Right lung (tissue), 10 donors: ENCODE measurements at places on chromosomes 7 and 10. TPM values are rescaled to one million over a fixed set of nuclear protein-coding genes. Genes with fewer than 3 reads are reported as not detected.

AGR3 gene
- polyA plus RNA-seq = 7.5 TPM

AKR1C2 gene
- polyA plus RNA-seq = 6.8 TPM

GDF2 gene
- polyA plus RNA-seq = 0.13 TPM

ITIH5 gene
- 38.3 TPM for polyA plus RNA-seq

ICA1 gene
- polyA plus RNA-seq = 48.1 TPM

C10orf105 gene
- polyA plus RNA-seq = 0.51 TPM

HTR5A gene
- not detected for polyA plus RNA-seq

SEMA3A gene
- 28.2 TPM for polyA plus RNA-seq

RADIL gene
- polyA plus RNA-seq = 7.1 TPM

TSPAN13 gene
- polyA plus RNA-seq = 135 TPM

OR13A1 gene
- not detected for polyA plus RNA-seq

EPO gene
- 0.13 TPM for polyA plus RNA-seq

GIMAP7 gene
- polyA plus RNA-seq = 32.9 TPM

CPA4 gene
- 0.26 TPM for polyA plus RNA-seq

SFTPA1 gene
- polyA plus RNA-seq = 23.9 TPM

SLC39A12 gene
- polyA plus RNA-seq = 0.09 TPM

MMD2 gene
- not detected for polyA plus RNA-seq

TECTB gene
- polyA plus RNA-seq = not detected

- no peak for DNase-seq
Observed at GRCh38 chr10:72152286-72152685, 63.5 kb upstream of the ANAPC16 start.

- DNase-seq = peak; percentile 83
Observed at GRCh38 chr10:63713191-63714144, 192.3 kb downstream of the REEP3 start.

DNA sequence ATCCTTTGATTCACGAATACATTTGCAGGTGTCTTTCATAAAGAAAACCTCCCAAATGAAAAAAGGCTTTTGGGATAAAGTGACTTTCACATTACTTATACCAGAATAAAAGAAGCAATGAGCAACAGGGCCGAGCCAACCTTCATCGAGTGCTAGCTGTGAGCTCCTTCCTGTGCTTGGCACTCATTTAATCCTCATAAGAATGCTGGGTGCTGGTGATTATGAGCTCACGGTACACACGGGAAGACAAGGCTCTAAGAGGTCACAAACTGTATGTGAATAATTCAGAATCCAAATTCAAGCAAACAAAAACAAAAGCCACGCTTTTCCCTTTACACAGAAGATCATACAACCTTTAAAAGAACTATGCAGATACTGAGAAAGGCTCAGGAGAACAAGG, 156.2 kb downstream of the COBL start:
- DNase-seq = no peak

GRCh38 chr7:158431055-158431940, 156.3 kb downstream of the PTPRN2 start:
- DNase-seq = no peak

DNA sequence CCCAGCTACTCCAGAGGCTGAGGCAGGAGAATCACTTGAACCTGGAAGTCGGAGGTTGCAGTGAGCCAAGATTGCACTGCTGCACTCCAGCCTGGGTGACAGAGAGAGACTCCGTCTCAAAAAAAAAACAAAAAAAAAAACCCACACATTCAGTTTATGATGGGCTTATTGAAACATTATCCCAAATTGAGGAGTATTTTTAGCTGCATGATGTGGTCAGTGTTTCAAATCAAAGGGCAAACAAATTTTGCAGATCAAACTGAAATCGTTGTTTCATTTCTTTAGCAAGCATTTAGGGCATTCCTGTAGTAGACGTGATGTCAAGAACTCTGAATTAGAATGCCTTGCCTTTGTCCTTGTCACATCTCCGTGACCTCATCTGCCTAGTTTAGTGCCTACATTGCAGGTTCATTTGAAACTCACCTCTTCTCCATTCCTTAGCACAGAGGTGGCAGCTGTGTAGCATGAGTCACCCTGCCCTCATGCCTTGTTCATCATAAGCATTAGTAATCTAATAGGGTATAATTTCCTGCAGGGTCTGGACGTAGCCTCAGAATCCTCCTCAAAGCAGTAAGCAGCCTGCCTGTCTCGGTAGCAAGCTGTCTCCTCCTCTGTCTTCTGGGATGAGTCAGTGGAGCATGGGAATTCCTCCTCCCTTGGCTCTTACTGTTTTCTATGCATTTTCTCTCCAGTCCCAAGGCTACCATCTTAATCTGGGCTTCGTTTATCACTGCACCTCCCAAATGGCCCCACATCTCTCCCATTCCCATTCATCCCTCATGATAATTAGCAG, 73.8 kb downstream of the CUL1 start:
- DNase-seq = no peak

- DNase-seq = no peak
Observed at GRCh38 chr7:139943401-139943800, 114.3 kb downstream of the TBXAS1 start.

- peak; percentile 80 for DNase-seq
Observed at GRCh38 chr7:151875942-151876898, 695 bp downstream of the PRKAG2 start.

- DNase-seq = no peak
Observed at GRCh38 chr7:43872406-43873110, 3.2 kb upstream of the MRPS24 start.

GRCh38 chr10:116909307-116909706, 60.0 kb downstream of the ENO4 start:
- DNase-seq = no peak

GRCh38 chr7:96548664-96549063, 161.0 kb downstream of the SEM1 start:
- no peak for DNase-seq

DNA sequence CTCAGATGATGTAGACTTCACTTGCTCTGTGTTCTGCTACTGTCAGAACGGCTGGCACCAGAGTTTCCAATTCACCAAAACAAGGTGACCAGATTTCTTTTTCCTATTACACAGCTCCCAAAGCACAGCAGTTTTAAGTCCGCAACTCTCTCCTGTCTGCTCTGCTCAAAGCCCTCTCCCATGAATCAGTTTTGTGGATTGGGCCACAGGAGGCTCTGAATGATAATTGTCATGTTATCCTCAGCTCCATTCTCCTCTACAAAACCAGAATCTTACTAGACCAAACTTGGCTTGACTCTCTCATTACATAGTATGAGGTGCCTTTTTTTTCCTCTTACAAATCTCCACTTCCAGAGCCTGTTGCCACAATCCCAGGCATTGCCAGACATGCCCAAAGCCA, 223.5 kb downstream of the SNX13 start:
- no peak for DNase-seq

- DNase-seq = no peak
Observed at GRCh38 chr7:41501006-41501405, 201.9 kb downstream of the INHBA start.

DNA sequence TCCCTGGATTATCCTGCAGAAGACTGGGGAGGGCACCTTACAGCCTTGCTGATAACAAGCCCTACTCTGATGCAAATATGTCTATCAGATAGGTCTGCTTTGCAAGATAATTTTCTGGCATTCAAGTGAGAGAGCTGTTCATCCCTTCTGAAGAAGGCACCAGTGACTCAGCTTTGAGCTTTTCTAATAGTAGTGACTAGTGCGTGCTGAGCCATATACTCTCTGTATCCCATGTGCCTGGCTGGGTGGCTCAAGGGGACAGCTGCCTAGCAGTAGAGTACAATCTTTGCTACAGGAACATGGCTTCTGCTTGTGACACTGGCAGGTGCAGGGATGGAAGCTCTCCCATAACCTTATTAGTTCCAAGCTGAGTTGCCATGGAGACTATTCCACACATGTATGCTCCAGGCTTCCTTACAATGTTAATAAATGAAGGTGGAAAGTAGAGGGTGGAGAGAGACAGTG, 35.0 kb upstream of the ABCB4 start:
- no peak for DNase-seq

GRCh38 chr7:25976630-25977029, 175.4 kb upstream of the NFE2L3 start:
- no peak for DNase-seq

- DNase-seq = no peak
Observed at GRCh38 chr10:49134327-49134726, 506 bp upstream of the FAM170B start.

DNA sequence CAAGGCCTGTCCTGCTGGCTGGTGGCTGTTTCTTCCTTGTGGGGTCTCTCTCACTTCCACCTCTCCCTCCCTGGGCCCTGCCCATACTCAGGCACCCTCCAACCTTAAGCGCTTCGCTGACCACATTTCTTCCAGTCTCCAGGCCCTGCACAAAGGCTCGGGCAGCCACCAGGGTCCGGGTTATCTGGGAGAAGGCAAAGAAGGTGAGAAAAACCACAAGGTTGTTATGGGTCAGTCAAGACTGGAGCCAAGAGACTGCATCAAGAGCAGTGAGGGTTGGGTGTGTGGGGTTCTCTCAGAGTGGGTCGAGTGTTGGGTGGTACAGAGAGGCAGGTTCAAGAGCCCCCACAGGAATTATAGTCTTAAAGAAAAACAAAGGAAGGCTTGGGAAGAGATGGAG, 2.6 kb downstream of the GPC2 start:
- no peak for DNase-seq

DNA sequence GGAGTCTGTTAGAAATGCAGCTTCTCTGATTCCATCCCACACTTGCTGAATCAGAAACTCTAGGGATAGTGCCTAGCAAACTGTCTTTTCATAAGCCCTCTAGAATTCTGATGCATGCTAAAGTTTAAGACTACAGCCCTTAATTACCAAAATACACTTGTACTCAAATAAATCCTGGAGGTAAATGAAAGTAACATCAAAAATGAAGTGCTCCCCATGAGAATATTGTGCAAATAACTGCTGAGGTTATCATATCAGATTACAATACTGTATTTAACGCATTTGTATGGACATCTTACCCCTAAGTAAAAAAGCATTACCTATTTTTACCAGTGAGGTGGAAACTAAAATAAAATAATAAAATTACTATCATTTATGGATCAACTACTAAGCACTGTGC, 104.7 kb downstream of the CHCHD3 start:
- no peak for DNase-seq

GRCh38 chr10:101000127-101000914, 713 bp downstream of the LZTS2 start:
- DNase-seq = no peak

DNA sequence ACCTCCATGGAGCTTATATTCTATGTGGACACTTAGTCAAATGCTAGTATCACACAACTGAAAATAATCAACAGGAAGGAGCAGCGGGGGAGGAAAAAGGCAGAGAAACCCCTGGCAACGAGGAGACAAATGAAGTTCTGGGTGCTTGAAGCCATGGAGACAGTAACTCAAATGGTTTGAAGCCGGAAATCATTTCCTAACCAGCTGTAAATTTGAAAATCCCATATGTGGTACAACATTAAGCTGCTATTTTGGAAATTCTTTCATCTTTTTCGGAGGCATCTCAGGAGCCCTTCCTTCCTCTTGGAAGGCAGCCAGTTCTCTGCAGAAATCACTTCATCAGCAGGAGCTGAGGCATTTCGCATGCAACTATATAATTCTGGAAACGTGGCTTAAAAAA, 91.4 kb downstream of the PPP1R3C start:
- peak; percentile 94 for DNase-seq

- no peak for DNase-seq
Observed at GRCh38 chr7:47420122-47420780, 161.7 kb downstream of the TNS3 start.

DNA sequence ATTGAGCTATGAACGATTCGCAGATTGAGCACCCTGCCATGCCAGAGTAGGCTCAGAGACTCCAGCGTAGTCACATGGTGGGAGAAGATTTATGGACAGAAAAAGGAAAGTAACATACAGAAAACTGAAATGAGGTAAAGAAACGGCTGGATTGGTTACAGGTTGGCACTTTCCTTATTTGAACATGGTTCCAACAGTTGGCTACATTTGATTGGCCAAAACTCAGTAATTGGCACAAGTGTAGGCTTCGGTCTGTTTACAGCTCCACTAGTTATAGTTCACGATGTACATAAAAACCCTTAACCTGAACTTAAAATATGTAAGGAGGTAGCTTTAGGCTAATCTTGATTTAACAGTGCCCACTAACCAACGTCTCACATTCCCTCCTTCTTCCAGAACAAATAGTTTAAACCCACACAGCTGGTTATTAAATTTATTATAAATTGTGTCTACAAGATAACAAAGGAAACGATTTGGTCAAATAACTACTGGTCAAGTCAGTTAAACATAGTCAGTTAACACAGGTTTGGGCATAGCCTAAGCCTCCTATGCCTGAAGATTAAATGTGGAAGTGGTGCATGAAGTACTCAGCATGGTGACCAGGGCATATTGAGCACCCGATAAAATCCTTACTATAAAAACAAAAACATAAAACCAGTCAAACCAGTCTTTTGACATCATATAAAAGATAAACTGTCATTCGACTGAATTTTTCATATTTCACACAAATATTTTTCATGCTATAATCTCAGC, 17.9 kb upstream of the MTERF1 start:
- no peak for DNase-seq

DNA sequence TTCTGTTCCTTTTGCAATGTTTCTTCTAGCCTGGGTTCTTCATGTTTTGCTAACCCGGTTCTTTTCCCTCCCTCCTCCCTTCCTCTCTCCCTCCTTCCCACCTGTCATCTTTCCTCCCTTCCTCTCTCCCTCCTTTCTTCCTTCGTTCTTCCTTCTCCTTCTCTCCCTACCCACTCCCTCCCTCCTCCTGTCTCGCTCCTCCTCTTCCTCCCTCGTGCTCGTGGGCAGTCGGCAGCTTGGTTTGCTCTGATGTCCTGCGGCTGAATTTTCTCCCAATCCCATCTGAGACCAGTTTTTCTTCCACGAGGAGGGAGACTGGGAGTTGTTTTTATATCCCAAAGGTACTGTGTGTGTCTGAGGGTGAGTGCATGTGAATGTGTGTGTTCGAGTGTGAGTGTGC, 43.6 kb upstream of the DIP2C start:
- DNase-seq = no peak

DNA sequence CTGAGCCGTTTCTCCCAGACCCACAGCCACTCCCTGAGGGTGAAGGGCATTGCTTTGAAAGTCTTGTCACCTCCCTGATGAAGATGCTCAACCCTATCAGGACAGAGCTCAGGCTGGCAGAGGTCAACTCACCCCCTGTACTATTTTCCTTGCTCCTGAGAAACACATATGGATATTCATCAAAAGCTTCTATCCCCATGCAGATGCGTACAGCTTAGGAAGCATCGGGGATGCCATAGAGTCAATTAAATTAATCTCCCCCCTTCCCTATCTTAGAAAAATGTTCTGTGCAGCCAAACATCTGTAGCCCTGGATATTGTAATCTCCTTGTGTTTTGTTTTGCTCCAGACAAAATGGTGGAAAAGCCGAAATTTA, 67.2 kb downstream of the EMX2 start:
- DNase-seq = no peak

- DNase-seq = peak; percentile 42
Observed at GRCh38 chr7:117673367-117673766, 193.5 kb downstream of the CFTR start.

- DNase-seq = no peak
Observed at GRCh38 chr10:13395540-13395939, 47.4 kb upstream of the SEPHS1 start.

- DNase-seq = no peak
Observed at GRCh38 chr7:100430493-100431285, 1.1 kb downstream of the MEPCE start.

GRCh38 chr10:29798921-29799690, 164.3 kb upstream of the SVIL start:
- DNase-seq = no peak
